ENCODE measurements at places on chromosomes 5 and 9.

DNA sequence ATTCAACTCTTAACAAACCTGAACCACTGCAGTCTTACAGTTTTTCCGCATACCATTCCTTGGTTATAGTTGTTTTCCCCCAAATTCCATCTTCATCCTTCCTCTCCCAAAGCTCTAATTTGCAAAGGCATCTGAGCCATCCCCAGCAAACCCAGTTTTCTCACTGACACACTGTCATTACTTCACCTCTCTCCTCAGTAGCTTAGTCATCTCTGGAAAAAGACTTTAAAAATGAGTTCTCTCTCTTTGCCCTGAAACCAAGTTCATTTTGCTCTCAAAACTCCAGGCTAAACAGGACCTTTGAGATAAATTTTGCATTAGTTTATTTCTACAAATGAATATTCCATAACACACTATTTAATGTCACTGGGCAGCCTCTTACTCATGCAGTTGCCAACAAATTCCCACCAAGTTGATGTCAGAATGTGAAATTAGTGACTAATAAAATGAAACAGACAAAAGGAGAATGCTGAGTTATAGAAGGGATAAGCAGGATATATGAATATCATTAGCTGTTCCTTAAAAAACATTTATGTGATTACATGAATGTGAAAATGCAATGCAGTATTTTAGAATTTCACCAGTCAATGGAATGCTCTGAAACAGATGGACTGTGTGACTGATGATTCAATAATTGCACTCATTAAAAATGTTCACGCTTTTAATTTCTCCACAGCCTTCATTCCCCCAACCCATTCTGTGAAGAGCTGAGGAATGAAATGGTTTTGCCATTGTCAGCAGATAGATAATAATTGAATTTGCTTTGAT lies 107.4 kb upstream of the DMAC1 start:
- DNase-seq = peak; percentile 84

DNA sequence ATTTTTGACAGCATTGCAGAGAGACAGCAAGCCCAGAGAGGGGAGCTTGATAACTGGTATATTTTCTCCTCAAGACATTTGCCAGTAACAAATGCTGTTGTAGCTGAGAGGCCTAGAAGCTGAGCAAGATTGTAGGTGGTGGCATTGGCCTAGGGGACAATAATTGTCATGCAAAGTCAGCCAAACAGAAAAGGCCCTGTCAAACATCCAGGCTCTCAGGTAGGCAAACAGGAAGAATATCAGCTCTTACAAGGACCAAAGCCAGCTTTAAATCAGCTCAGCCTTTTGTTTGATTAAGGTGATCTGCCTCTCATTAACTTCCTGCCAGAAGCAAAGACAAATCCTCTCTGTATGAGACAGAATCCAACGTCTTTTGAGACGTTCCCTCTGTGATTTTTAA lies 29.7 kb upstream of the BARX1 start:
- DNase-seq = no peak

- peak; percentile 86 for DNase-seq
Measured at GRCh38 chr5:124718380-124718789, 28.1 kb downstream of the ZNF608 start.

DNA sequence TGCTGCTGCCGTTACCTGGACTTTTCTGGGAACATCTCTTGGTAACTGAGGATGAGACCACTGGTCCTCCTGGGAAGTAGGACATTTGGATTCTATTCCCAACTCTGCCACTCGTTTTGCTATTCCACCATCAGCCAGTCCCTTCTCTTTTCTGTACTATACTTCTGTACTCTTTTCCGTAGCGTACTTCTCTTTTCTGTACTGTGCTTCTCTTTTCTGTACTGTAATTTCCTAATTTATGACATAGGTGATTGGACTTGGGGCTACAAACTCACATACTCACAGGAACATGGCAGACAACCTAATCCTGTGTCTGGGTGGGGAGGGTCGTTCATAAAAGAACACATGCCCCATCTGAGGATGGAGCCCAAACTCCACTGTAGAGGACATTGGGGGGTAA lies 335.3 kb upstream of the PANK3 start:
- DNase-seq = no peak

- no peak for DNase-seq
Measured at GRCh38 chr9:116516456-116516855, 170.6 kb upstream of the TRIM32 start.

DNA sequence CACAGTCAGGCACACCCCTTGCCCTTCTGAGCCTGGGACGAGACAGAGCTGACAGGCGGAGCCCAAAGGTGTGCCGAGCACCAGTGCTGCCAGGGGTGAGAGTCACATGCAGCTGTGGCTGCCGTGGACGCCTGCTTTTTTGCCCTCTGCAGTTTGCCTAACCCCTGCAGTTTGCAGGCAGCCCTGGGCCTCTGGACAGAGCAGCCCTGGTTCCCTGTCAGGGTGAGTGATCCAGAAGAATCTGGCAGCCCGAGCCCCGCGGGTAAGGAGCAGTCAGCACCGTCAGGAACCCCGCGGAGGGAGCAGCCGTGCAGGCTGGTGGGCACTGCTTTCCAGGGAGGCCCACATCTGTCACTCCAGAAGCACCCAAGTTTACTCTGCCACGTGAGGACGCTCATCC lies 30.3 kb downstream of the CEP72 start:
- no peak for DNase-seq

- no peak for DNase-seq
Measured at GRCh38 chr9:87286506-87286905, 211.2 kb upstream of the DAPK1 start.

- no peak for DNase-seq
Measured at GRCh38 chr5:134463991-134464760, 52.5 kb upstream of the CDKN2AIPNL start.

GRCh38 chr9:86252870-86253269 lies 6.6 kb downstream of the C9orf153 start:
- DNase-seq = no peak

DNA sequence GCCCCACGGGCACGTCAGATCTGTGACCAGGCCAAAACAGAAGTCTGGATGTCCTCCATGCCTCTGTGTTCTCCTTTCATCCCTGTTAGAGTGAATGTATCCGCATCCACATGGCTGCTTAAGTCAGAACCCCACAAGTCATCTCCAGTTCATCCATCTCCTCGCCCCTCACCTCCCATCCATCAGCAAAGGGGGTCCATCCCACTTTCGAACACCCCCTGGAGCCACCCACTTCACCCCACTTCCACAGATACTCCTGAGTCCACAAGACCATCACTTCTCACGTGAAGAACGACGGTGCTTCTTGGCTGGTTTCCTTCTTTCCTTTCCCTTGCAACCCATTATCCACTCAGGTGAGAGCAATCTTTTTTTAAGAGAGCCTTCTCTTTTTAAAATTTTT lies 3.5 kb upstream of the SPOCK1 start:
- DNase-seq = no peak

DNA sequence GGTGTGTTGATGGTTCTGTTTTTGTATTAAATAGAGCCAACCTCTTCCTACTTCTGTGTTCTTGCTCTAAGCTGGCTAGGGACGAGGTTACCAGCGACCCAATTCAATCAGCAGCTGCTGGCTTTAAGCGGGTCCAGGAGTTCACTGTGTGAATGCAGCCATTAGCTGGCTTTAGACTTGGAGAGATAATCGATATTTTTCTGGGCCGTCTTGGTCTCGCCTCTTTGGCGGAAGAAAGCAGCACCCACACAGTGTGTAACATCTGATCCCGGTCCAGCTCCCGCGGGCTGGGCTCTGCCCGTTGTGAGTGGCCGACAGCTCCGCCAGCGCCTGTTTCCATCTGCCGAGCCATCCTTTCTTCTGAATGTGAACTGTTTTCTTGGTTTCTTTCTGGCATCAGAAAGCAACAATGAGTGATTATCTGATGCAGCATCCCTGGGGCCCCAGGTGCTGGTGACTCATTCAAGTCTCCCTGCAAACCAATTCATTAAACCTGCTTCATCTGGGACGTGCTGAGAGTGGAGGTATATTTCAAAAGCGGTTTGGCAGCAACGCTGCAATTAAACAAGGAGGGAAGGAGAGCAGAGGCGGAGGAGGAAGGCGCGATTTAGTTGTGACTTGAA lies 90.8 kb upstream of the IRX4 start:
- DNase-seq = no peak

- peak; percentile 71 for DNase-seq
Measured at GRCh38 chr5:64595031-64595855, 89.4 kb downstream of the RGS7BP start.

DNA sequence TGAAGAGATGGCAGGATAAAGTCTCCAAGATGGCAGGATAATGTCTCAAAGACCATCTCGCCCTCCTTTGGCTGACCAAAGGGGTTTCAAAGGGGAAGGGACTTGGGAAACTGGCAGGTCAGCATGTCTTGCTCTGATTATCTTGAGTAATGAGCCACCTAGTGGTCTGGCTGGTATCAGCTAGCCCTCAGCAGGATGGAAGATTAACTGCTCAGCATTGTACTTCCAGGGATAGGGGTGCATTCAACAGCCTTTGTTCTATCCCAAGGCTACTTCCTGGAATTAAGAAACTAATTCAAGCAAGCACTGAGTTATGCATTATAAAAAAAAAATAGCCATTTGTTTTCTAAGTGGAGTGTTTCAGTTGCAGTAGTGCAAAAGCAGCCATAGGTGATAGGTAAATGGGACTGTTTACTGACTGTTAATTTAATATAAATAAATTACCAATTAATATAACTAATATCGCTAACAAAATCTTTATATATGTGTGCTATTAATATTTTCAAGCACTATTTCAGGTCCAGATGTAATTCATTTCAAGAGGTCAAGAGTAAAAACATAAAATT lies 555.5 kb downstream of the CDH9 start:
- DNase-seq = peak; percentile 45

DNA sequence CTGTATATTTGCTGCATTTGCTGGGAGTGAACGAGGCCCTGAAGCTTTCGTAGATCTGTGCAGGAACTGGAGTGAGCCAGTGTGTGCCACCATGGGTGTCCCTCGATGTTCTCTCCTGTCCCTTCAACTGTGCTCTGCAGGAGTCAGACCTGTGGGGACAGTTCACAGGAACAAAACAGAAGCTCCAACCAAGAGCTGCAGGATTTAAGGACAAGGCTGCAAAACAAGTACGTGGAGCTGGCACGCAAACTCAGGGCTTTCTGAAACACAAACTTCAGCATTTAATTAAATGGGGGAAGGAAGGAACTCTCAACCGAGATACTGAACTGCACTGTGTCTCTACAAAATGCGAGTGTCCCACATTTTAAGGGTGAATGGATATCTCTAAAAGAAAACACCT lies 24.2 kb downstream of the BASP1 start:
- no peak for DNase-seq

GRCh38 chr9:129811967-129812363 lies 9.0 kb downstream of the TOR1B start:
- no peak for DNase-seq

GRCh38 chr5:74576941-74577456 lies 63.5 kb downstream of the ENC1 start:
- peak; percentile 92 for DNase-seq

DNA sequence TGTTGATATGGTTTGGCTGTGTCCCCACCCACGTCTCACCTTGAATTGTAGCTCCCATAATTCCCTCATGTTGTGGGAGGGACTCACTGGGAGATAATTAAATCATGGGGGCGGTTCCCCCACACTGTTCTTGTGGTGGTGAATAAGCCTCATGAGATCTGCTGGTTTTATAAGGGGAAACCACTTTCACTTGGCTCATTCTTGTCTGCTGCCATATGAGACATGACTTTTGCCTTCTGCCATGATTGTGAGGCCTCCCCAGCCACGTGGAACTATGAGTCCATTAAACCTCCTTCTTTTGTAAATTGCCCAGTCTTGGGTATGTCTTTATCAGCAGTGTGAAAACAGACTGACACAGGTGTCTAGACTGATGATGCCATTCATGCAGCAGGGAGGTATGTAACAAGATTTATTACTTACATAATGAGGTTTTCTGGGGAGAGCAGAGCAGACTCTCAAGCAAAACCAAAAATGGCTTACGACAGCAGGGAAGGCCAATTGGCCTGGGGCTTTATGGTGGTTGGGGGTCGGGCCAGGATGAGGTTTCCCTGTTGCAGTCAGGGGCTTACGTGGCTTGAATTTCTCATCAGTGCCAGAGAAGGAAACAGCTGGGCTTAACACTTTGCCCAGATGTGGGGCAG lies 9.5 kb upstream of the COMMD10 start:
- DNase-seq = no peak

- DNase-seq = no peak
Measured at GRCh38 chr5:34586117-34586885, 69.8 kb upstream of the RAI14 start.

- DNase-seq = peak; percentile 61
Measured at GRCh38 chr9:96169484-96169883, 132.5 kb downstream of the HSD17B3 start.

GRCh38 chr5:34740389-34740806 lies 84.3 kb downstream of the RAI14 start:
- peak; percentile 82 for DNase-seq

- no peak for DNase-seq
Measured at GRCh38 chr9:69649566-69650250, 22.5 kb downstream of the APBA1 start.

DNA sequence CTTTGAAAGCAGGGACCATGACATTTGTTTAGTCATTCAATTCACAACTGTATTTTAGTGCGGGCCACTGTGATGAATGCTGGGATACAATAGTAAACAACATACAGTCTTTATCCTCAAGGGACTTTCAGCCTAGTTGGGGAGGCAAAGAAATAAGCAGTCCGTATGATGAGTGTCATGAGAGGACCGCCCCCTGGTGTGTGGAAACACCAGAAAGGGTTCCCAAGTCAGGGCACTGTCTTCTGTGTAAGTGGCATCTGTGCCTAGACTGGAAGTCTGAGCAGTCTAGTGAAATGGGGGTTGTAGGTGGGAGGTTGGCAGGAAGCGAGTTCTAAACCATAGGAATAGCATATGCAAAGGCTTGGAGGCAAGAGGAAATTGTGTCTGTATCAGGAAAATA lies 6.8 kb downstream of the C9orf43 start:
- DNase-seq = no peak

- DNase-seq = no peak
Measured at GRCh38 chr9:79695531-79696175, 123.9 kb downstream of the TLE4 start.

DNA sequence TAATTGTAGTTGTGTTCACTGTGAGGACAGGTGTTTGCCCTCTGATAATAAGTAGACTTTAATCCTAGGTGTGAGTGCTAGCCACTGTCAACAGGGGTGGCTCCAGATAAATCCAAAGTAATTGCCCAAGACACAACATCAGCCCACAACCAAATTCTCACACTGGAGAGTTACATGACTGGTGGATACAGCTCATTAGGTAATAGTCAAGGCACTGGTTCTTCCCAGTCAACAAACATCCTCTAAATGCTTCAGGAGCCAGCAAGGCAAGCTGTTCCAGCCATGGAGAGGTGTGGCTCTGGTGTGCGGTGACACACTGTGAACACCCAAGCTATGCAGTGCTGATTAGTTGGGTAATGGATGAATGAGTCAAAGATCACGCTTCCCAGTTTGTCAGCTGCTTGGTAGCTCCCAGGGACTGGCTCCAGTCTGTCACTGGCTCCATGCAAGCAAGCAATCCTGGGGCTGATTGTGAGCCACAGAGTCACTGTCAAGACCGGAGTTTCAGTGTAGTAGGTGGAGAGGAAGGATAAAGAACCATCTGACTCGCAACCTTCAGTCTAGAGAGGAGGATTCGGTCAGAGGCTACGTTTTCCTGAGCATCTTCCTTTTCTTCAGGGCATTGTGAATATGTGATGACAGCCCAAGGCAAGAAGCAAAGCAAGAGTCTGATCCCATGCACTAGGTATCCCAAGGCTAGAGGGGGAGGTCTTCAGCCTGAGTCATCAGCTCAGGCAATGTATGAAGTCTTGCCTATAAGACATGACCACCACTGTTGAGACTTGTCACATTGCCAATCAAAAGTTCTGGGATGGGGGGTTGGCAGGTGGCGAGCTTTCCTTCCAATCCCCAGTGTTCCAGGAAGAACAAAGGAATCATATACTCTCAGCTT lies 63.1 kb downstream of the UGCG start:
- DNase-seq = no peak

GRCh38 chr9:97547098-97547829 lies 45.8 kb downstream of the TMOD1 start:
- no peak for DNase-seq
